Hippocampal formation (tissue), 2 donors: ENCODE measurements at places on chromosomes 6 and 20.

GRCh38 chr6:10297832-10298231, 117.0 kb downstream of the TFAP2A start:
- no peak for DNase-seq

- DNase-seq, result no peak
Measured at GRCh38 chr6:152078804-152079203, 271.3 kb downstream of the ESR1 start.

GRCh38 chr6:55399351-55399750, 72.1 kb downstream of the GFRAL start:
- no peak for DNase-seq

DNA sequence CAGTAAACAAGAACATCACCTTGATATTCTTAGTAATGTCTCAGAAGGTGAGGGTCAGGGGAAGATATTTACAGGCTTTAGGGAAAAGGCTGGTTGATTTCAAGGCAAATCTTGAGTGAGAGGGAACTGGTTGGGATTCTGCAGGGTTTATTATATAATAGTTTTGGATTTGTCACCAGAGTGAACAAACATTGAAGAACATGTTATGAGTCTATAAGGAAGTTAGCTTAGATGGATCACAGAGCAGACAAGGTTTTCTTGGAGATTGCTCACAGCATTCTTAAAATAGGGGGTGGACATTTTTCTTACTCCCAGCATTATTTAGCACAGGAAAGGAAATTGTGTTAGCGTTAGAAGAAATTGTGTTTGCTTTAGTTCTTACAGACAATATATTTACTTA, 324.9 kb downstream of the LAMA2 start:
- no peak for DNase-seq

DNA sequence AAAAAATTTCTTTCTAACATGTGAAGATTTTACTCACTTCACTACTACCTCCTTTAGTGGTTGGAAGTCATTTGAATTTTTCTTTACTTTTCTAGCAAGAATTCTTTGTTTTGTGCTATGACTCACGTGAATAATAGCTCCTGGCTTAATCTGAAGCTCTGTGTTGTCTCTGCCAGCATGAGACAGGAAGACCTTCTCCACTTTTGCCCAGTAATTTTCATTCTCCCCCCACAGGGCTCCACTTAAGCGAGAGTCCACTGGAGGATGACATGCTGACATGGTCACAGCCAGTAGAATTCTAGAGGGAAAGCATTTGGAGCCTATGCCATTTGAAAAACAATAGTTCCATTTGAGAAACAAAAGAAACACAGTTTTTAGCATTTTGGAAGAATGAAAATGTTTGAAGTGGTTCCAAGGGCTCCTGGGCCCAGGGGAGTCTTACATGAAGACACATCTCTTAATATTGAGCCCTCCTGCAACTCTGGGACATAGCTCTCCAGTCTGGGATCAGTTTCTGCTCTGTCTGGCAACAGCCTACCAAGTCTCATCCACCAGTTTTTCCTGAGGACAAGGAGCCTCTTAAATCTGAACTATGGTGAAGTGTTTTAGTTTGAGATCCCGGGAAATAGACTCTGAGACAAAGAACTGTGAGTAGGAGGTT, 231.4 kb downstream of the PAX1 start:
- no peak for DNase-seq

- DNase-seq, result no peak
Measured at GRCh38 chr6:19041906-19042305, 654.8 kb downstream of the RNF144B start.

DNA sequence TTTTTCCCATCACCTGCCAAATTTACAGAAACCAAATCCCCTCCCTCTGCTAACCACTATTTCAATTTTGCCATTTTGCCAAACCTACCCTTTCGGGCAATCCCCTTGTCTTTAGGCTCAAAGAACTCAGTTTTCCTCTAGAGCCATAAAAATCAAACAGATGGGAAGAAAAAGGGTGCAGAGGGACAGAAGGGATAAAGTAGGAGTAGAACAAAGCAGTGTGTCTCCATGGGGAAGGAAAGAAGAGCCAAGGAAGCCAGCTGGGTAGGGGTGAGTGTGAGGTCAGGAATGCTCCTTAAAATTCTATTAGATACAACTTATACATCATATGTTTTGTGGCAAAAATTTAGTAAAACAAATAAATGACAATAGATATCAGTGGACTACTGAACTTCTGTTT, 316.5 kb downstream of the BTBD9 start:
- peak; percentile 20 for DNase-seq

DNA sequence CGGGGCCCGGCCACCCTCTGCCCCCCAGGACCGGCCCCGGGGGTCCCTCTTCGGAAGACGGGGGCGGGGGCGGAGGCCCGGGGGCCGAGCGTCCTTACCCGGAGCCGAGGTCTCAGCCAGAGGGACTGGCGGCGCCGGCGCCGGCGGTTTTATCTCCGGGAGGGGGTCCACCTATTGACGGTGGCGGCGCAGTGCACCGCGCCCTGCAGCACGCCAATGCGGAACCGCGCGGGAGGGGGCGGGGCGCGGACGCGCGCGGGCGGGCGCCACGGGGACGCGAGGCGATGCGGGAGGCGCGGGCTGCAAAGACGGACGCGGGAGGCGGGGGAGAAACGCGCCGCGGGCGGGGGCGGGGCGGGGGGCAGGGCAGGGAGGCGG, at the start of gene EEF1A2:
Gene EEF1A2, minus strand, starts transcription at position 124 of the 378 bp plus-strand sequence. CDS start 1,320 bp downstream, outside the sequence.
- DNase-seq, result no peak

DNA sequence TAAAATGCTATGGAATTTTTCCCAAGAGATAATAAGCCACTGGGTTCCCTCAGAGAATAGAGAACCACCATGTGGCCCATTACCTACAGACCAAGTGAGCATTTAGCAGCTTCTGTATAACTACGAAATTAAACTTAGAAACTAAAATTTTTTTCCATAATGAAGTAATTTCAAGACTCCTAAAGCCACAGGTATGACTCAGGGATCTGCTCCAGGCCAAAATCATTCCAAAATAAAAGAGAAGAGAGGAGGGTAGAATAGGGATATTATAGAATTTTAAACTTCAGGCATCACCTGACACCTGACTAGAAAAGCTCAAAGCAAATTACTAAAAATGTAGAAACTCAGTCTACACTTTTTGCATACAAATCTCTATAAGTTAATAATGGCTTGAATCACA, 108.9 kb upstream of the DST start:
- DNase-seq, result no peak

DNA sequence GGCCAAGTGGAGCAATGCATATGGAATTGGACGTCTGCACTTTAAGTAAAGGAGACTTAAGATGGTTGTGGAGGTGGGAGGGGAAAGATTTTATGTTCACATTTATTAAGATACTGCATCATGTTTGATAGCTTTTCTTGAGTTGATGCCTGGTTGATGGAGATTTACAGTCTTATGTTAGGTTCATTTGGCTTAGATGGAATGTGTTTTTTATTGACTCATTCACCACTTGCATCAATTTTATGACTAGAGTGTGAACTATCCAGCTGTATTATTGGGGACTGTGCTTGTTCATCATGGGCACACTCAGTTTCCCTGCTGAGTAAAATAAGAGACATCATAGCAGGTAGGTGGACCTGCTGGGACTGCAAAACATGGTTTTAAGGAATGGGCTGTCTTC, 91.2 kb upstream of the SCP2D1 start:
- no peak for DNase-seq

DNA sequence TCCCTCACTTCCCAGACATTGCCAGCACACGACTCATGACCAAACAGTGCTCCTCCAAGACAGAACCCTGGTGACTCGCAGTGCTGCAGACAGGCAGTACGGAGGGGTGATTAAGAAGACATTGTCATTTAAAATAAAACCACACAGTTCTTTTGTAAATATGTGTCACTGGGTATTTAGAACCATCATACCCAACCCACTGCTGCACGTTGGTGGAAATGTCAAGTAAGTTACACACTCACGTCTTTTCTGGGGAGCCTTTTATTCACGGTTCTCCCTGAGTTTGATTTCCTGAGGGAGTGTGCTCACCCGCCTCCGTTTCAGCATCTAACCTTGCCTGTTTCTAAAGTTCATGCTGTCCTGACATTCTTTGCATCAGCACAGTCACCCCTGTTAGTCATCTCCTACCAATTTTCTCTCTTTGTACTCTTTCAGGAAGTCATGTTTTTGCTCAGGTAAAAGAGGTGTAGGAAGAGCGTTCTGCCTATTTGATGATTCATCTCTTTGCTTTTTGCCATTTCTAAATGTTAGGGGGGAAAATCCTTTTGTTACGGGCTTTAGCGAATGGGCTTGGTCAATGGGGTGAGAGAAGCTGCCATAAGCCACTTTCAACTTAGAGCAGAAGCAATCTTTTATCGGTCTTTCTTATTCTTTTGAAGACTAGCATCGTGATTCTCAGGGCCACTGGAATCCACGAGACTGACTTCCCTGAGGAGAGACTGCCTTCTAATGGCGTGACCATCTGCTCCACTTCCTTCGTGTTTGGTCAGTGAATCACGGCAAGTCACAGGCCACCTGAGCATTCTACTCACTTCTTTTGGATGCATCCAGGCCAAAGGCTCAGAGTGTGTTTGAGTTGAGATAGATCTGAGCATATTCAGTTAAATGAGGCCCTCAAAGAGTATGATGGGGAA, 512.8 kb upstream of the JARID2 start:
- DNase-seq, result no peak

- peak; percentile 72 for DNase-seq
Measured at GRCh38 chr20:32626859-32627636, 41.9 kb upstream of the NOL4L start.

- DNase-seq, result no peak
Measured at GRCh38 chr20:53837126-53837826, 233.1 kb downstream of the BCAS1 start.

DNA sequence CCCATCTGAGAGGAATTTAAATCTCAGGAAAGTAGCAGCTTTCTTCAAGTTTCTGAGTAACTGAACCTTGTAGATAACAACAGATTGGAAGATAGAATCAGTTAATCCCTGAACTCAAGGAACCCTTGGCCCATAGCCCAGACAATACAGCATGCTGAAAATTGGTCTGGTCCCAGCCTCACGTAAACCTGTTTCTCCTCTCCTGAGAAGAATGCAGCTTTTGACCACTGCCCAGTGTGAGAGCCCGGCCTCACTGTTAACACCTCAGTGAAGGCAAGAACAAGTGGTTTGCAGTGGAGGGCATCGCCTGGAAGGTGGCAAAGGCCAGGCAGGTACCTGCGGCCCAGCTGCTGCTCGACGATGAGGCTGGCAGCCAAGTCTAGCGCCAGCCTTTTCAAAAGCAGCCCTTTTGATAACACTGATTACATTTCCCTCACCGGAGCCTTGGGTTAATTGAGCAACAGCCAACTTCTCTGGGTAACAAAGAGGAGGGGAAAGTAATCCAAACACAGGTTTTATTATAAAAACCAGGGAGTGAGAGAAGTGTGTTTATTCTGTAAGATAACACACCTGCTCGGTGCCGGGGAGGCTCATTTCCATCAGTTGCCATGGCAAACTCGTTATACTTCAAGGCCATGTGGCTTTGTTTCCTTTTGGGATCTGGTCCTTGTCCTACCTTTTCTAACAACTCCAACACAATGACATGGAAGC, 54.0 kb downstream of the TRAF3IP2 start:
- no peak for DNase-seq

GRCh38 chr6:3592371-3592941, 135.6 kb upstream of the SLC22A23 start:
- no peak for DNase-seq
